ENCODE measurements at places on chromosomes 11 and 22.

DNA sequence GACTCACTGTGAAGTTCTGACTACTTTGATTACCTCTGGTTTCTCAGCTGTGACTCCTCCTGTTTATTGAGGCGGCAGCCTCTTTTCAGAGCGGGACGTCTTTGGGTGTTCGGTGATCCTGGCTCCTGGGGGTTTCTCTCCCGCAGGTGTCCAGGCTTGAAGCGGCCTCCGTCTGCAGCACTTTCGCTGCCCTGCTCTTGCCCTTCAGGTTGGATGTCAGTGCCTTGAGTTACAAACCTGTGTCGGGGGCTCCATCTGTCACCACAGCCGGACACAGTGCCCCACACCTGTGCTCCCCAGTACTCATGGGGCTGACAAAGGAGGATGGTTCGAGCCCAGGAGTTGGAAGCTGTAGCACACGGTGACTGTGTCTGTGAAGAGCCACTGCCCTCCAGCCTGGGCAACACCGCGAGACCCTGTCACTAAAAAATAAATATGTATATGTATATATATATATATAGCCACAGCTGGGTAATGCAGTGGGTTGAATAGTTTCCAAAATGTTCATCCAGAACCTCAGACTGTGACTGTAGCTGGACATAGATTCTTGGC lies 104.1 kb downstream of the BRD1 start:
- DNase-seq, result no peak

DNA sequence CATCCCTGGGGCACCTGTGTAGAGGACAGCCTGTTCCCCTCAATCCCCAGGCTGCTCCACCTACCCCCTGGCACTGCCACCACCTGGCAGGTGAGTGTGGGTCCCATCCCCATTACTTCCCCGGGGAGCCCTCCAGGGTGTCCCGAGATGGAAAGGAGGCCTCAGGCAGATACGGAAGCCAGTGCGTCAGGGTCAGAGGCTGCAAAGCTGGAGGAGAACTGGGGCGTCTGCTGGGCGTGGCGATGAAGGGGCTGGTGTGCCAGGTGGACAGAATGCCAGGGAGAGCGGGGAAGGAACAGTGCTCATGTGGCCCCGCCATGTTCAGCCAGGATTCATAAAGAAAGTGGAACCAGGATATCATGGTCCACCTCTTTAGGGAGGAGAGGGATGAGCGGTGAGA lies 7.8 kb downstream of the YPEL1 start:
- DNase-seq, result no peak

GRCh38 chr11:118002541-118003423 lies 16.6 kb downstream of the IL10RA start:
- peak; percentile 87 for DNase-seq

DNA sequence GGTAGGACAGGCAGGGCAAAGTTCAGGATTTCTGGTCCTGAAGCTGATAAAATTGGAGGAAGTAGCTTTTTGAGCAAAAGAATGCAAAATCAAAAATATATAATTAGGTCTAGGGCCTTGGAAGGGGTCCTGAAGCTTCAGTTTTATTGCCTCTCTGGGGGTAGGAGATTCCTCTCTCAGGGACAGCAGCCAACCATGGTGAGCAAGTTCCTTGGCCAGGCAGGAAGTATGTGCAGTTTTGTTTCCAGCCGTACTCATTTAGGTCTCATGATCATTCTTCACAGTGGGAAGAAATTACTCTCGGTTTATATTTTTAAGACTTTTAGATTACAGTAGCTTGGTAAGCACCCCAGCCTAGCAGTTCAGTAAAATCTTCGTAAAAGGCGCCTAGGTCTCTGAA lies 2.9 kb upstream of the RAB38 start:
- DNase-seq, result no peak

GRCh38 chr11:61967924-61968757 lies 707 bp upstream of the FTH1 start:
- peak; percentile 76 for DNase-seq

GRCh38 chr11:120231963-120232362 lies 8.0 kb upstream of the POU2F3 start:
- DNase-seq, result no peak

DNA sequence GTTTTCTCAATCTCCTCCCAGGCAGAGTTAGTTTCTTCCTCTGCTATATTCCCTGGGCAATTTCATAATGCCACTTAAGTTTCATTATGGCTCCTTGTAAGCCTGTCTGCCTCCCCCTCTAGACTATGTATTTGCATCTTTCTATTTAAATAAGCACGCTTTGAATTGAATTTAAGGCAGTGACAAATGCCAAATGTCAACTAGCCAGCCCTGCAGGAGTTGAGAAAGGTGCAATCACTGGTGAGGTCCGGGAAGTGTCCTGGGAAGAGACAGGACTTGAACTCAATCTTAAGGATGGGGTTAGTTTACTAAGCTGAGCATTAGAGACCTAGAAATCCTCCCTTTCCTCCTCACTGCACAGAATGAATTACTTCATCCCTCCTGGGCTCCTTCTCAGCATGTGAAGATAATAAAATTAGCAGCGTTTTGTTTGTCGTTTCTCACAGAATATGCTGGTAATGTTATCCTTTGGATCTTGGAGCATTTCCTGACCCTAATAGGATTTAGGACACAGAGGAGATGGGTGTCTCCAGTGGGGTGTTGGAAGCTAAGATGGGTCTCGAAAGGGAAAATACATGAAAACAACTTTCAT lies 1.6 kb downstream of the TCP11L1 start:
- DNase-seq, result no peak

- no peak for DNase-seq
Observed at GRCh38 chr22:36744791-36745190, 31.1 kb downstream of the IFT27 start.

- DNase-seq, result no peak
Observed at GRCh38 chr11:10906521-10906920, 48.7 kb upstream of the ZBED5 start.

DNA sequence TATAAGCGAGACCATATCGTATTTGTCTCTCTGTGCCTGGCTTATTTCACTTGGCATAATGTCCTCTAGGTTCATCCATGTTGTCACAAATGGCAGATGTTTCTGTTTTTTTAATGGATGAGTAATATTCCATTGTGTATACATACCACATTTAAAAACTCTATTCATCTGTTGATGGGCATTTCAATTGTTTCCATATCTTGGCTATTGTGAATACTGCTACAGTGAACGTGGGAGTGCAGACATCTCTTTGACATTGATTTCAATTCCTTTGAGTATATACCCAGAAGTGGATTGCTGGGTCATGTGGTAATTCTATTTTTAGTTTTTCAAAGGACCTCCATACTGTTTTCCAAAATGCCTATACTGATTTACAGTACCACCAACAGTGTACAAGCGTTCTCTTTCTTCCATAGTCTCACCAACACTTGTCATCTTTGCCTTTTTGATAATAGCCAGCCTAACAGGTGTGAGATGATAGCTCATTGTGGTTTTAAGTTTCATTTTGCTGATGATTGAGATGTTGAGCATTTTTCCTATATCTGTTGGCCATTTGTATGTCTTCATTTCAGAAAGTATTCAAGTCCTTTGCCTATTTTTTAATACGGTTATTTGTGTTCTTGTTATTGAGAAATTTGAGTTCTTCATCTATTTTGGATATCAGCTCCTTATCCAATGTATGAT lies 194.7 kb upstream of the E2F8 start:
- DNase-seq, result no peak

- peak; percentile 46 for DNase-seq
Observed at GRCh38 chr22:20315337-20316216, 4.3 kb downstream of the DGCR6L start.

All from activated CD8-positive, alpha-beta memory T cell treated with anti-CD3 and anti-CD28 coated beads, Interleukin-2, amount 50 U/mL, for 48 hours (primary cell).